SW480 (cell line): ENCODE measurements at places on chromosomes 5 and 9.
A peak's percentile ranks its signal among the peaks of the same experiment; 100 is the strongest.

DNA sequence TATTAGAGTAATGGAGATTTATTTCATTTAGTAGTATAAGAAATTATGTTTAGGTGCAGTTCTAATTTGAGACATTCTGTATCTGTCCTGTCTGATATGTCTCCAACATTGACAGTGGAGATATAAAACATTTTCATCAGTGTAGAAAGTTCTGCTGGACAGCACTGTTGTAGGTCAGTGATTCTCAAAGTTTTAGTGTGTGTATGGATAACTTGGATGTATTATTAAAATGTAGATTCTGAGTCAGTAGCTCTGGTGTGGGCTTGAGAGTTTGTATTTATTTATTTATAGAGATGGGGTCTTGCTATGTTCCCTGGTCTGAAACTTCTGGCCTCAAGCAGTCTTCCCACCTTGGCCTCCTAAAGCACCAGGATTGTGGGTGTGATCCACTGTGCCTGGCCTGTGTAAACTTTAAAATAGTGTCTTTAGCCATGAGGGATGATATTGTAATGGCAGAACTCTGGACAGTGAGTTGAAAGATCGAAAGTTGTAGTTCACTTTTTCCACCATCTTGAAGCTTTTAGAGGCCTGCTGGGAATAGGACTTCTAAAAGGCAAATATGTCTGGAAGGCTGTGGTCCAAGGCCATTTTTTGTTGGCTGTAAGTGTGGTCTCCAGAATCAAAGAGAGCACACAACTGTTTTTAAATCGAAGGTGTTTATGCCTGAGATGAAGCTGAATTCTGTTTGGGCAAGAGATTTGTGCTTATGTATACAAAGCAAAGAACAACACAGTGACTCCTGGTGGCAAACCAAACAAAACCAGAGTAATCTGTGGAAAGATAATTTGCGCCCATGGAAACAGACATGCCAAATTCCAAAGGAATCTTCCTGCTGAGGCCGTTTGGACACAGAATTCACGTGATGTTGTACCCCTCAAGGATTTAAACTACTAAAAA lies 12.4 kb downstream of the UBAP1 start:
- DNase-seq = peak; percentile 21

DNA sequence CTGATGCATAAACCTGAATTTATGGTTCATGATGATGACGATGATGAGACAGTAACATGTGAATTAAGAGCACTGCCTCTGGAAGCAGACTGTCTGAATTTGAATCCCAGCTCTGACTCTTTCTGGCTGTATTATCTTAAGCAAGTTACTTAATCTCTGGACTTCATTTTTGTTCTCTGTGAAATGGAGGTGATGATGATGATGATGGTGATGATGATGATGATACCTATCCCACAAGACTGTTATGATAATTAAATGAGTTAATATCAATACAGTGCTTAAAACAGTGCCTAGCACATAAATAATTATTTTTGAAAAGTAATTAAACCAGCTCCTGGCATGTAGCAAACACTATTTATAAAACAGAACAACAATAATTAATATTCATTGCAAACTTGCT lies 13.2 kb upstream of the AGGF1 start:
- DNase-seq = no peak

- no peak for DNase-seq
Measured at GRCh38 chr5:170606941-170607340, 103.1 kb downstream of the KCNIP1 start.

- DNase-seq = no peak
Measured at GRCh38 chr5:172453206-172453985, 929 bp downstream of the SH3PXD2B start.

GRCh38 chr5:121748686-121749085 lies 103.0 kb upstream of the FTMT start:
- DNase-seq = no peak

DNA sequence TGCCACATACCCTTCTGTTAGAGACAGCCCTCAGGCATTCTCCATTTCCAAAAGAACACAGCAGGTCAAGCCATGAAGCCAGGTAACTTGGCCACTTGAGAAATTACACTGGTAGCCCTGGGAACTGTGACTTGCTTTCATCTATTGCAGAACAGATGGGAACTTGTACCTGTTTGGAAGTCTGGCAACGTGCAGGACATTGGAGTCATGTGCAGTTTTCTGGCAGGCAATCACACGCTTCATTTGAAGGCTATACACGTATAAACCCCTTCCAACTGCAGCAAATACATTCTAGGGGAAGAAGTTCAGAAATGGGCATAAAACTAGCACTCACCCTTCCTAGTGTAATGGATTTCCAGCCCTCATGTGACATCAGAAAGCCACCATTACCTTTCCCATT lies 54.0 kb downstream of the WDR41 start:
- DNase-seq = no peak

GRCh38 chr9:19597176-19597575 lies 188.4 kb downstream of the ACER2 start:
- DNase-seq = no peak

DNA sequence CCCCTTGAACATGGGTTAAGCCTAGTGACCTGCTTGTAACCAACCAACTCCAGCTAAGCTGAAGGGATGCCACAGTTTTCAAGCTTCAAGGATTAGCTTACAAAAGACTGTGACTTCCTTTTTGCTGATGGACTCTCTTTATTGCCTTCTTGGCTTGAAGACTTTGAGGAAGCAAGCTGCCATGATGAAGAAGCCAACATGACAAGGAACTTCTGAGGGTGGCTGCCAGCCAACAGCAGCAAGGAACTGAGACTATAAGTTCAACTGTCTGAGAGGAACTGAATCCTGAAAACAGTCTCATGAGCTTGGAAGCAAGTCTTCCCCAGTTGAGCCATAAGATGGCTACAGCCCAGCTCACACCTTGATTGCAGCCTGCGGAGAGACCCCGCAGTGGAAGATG lies 116.1 kb upstream of the TAF11L2 start:
- no peak for DNase-seq

- no peak for DNase-seq
Measured at GRCh38 chr5:86371061-86371460, 246.7 kb upstream of the COX7C start.

DNA sequence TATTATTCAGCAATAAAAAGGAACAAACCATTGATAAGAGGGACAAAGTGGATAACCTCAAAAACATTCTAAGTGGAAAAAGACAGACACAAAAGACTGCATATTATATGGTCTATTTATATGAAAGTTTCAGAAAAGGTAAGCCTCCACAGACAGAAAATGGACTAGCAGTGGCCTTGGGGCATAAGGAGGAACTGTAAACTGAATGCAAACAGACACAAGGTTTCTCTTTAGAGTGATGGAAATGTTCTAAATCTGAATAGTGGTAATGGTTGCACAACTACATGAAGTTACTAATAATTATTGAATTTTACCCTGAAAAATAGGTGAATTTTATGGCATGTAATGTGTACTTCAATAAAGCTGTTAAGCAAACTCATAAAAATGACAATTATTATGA lies 286.3 kb upstream of the PAPPA start:
- DNase-seq = no peak
